ENCODE measurements at places on chromosomes 4 and X.

DNA sequence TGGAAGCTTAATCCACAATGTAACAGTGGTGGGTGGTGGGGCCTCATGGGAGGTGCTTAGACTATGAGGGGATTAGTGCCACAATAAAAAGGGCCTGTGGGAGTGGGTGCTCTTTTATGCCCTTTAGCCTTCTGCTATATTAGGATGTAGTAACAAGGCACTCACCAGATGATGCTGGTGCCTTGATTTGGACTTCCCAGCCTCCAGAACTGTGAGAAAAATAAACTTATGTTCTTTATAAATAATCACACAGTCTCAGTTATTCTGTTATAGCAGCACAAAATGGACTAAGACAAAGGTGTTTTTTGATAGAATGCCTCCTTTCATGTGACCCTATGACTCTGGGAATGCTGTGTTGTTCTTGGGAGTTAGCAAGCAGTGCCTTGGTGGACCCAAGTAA is 89.8 kb downstream of the STIM2 start:
- DNase-seq, result no peak

GRCh38 chr4:118948545-118949144 is 60.0 kb downstream of the SYNPO2 start:
- DNase-seq, result no peak

DNA sequence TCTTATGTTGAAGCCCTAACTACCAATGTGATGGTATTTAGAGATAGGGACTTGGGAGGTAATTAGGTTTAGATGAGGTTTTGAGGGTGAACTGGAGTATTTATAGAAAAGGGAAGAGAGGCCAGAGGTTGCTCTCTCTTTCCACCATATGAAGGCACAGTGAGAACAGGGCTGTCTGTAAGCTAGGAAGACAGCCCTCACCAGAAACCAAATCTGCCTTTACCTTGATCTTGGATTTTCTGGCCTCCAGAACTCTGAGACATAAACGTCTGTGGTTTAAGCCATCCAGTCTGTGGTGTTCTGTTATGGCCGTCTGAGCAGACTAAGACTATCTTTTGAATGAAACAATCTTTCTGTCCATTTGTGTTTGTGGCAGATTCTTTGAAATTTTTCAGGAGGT is 223.7 kb downstream of the PDHA2 start:
- no peak for DNase-seq

DNA sequence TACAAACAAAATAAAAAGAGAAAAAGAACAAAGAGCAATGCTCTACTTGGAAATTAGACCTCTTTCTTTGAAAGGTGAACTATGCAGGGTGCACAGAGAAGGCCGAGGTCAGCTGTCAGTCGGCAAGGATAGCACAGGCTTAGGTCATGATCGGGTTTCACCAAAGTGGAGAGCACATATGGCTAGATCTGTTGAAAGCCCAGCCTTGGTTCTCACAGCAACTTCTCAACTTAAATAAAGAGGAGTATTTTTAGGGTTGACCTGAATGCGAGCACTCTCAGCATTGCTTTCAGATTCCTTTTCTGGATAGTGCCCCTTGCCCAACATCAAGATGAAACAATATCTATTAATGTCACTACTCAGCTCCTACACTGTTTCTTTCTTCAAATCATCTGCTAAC is 122.9 kb upstream of the GPC4 start:
- no peak for DNase-seq

DNA sequence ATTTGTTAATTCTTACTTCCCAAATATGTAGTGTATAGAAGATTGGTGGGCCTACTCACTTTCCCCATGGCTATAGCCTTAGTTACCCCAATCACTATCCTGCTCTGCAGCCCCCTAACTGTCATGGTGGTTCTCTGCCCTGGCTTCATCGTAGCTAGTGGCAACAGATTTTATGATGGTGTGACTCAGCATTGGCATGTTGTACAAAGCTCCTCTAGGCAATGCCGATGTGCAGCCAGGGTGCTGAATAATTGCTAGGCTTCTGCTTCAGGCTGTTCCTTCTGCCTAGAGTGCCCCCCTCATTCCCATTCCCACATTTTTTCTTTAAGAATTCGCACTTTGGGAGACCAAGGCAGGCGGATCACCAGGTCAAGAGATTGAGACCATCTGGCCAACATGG is 35.2 kb downstream of the AFF2 start:
- no peak for DNase-seq

DNA sequence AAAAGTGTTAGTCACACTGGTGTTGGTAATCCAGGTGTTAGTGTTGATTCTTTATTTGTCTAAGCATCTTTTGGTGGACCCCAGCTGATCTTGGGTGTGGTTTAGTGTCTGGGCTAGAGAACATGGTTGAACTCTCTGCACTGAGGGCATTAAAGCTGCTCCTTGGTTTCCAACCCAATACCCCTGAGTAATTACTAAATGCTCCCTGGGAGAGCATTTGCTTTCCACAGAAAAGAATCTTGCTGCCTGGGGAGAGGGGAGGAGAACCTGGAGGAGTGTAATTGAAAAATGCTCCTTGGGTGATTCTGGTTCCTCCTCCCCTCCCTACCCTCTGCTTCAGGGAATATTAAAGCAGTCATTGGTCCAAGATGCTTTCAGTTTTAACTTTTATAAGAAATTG is 3.1 kb downstream of the GUCY1B1 start:
- DNase-seq, result no peak

GRCh38 chrX:119573840-119574393 is 446 bp upstream of the UBE2A start:
- DNase-seq, result peak; percentile 9

DNA sequence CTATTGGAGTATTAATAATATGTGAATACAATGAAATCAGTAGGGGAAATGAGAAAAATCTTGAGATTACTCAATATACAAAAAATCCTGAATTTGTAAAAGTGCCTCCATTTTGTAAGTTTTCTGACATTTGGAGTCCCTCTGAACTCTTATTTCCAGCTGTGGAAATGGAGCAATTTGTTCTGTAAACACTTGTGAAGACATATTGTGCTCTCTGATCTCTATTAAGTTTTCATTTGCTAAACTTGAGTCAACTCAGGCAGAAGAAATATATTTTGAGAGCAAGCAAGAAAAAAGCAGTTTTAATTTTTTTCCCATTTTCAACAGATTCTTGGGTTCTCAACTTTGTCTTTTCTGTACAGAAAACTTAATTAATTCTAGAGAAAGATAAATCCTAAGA is 51.4 kb upstream of the PCDH18 start:
- DNase-seq, result no peak

GRCh38 chrX:13598877-13599276 is 29.5 kb downstream of the EGFL6 start:
- no peak for DNase-seq

GRCh38 chrX:13780868-13781427 is 35.9 kb downstream of the GPM6B start:
- no peak for DNase-seq

GRCh38 chr4:24824720-24825119 is 29.3 kb downstream of the SOD3 start:
- no peak for DNase-seq

- no peak for DNase-seq
These were observed 5.8 kb downstream of the PAPSS1 start for GRCh38 chr4:107714256-107714655.

DNA sequence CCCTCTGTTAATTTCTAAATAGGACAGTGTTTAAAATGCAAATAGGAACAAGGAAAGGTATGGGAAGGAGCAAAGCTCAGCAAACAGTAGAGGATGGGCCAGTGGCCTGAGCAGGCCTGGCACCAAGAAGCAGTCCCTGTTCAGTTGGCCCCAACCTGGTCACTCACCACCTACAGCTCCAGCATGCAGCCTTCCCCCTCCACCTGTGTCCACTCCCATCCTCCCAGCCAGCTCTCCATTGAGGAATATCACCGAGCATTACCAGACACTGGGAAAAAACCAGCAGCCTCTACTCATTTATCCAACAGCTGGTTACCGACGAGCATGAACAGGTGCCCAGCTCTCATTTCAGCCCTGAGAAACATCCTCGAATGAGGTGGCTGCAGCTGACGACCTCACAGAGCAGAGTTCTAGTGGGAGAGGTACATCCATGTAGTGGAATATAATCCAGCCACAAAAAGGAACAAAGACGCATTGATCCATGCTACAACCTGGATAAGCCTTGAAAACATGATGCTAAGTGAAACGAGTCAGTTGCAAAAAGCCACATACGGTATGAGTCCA is 25.6 kb downstream of the CD99L2 start:
- DNase-seq, result no peak

- no peak for DNase-seq
These were observed 189.1 kb downstream of the PCDH18 start for GRCh38 chr4:137343221-137343620.
